ENCODE measurements at places on chromosomes 7 and 10.

DNA sequence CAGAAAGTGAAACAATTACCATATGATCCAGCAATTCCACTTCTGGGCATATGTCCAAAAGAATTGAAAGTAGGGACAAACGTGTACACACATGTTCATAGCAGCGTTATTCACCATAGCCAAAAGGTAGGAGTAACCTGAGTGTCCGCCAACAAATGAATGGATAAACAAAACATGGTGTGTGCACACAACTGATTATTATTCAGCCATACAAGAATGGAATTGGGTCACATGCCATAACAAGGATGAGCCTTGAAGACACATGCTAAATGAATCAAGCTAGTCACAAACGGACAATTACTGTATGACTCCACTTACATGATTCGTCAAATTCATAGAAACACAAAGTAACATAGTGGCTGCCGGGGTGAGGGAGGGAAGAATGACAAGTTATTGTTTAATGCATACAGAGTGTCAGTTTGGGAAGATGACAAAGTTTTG, 4.1 kb upstream of the OIT3 start:
- DNase-seq, result peak; percentile 32

GRCh38 chr10:64760371-64760770, 1239.2 kb downstream of the REEP3 start:
- DNase-seq, result no peak

GRCh38 chr10:29881336-29881771, 178.0 kb downstream of the JCAD start:
- no peak for DNase-seq

DNA sequence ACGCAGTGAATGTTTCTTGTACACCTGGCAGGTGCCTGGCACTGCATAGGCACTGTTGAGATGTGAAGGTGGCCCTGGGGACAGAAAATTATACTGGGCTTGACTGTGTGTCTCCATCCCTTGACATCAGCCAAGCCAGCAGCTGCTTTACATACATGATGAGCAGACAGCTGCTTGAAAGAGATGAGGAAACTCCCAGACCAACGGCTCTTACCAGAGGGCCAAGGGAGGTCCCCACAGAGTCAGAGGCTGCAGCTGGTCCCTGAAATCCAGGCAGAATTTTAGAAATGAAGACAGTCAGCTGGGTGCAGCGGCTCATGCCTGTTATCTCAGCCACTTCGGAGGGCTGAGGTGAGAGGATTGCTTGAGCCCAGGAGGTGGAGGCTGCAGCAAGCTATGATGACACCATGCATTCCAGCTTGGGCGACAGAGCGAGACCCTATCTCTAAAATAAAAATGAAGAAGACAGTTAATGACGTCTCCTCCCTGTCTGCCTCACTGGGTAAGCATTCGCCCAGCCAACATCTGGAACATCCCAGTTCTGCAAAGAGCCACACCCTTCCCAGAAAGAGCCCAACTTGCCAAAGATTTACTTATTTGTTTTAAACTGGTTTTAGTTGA, 17.6 kb downstream of the LIMK1 start:
- DNase-seq, result no peak

- no peak for DNase-seq
Observed at GRCh38 chr7:111485701-111486380, 76.5 kb downstream of the IMMP2L start.

- DNase-seq, result no peak
Observed at GRCh38 chr10:60806921-60807320, 28.6 kb downstream of the CDK1 start.
